NB4 (cell line): ENCODE measurements at places on chromosomes 7 and 10.

GRCh38 chr7:155217634-155218033 lies 80.0 kb upstream of the INSIG1 start:
- DNase-seq: no peak

DNA sequence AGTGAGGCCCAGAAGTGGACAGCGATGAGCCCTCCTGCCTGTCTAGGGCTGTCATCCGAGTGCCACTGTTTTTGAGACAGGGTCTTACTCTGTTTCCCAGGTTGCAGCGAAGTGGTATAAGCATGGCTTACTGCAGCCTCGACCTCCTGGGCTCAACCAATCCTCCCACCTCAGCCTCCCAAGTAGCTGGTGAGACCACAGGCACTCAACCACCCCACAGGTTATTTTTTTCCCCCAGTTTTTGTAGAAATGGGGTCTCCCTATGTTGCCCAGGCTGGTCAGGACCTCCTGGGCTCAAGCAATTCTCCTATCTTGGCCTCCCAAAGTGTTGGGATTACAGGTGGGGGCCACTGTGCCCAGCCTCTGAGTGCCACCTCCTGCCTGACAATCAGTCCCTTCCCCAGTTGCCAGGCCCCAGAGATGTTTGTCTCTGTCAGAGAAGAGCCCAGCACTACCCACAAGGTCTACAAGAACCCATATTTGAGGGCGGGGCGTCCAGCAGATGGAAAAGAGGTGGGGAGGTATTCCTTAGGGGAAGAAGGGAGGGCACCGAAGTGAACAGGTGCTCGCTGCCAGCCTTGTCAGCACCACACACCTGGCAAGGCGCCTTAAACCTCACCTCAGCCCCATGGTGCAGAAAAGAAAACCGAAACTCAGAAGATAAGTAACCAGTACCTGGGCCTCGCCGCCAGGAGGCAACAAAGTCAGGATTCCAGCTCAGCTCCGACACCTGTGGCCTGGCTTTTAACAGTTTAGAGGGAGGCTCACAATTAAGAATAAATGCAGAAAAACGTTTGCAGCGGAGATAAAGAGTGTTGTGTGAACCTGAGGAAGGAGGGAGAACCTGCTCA lies 77.4 kb upstream of the ANLN start:
- DNase-seq: no peak

GRCh38 chr7:84175461-84175860 lies 19.1 kb downstream of the SEMA3A start:
- no peak for DNase-seq

DNA sequence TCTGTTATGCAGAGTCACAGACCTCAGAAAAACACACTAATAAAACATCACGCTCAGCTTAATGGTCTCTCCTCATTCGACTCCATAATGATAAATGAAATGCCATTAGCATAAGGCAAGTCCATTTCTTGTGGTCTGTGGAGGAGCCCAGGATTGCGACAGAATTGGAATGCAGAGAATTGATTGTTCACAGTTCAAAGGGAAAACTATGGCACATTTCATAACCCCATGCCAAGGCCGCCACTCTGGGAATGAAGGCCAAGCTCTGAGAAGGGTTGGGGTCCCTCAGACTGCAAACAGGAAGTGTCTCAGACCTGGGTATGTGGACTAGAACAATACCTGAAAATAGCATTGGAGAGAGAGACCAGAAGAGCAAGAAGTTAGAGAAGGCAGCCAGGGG lies 398.9 kb downstream of the ADRA2A start:
- DNase-seq: no peak

DNA sequence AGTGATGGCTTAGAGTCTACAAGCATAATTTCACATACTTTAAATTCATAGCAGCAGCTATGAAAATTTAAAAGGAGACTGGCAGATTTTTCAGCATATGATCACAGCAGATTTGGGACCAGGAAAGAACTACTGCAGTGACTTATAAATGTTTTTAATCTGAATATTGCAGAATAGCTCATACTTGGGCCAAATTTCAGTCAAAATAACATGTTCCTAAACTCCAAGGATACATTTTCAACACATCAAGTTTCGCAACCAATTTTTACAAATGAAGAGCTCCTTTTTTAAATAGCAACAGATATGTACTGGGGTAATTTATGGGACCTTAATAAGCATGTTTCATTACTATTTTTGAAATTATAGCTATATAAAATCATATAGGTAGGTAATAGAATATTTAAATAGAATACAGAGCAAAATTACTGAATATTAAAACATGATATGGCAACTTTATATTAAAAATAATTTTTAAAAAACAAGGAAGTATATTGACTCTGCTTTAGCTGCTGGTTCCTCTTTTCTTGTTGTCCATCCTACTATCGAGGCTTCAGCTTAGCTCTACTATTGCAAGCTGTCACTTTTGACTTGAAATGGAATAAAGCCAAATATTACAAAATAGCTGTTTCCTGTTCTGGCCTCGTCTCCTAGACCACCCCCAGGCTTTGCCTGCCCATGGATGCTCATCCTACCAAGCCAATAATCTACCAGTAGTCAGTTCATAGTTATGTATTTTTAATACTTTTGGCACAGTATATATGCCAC lies 123.1 kb downstream of the NRBF2 start:
- DNase-seq: peak; percentile 93

DNA sequence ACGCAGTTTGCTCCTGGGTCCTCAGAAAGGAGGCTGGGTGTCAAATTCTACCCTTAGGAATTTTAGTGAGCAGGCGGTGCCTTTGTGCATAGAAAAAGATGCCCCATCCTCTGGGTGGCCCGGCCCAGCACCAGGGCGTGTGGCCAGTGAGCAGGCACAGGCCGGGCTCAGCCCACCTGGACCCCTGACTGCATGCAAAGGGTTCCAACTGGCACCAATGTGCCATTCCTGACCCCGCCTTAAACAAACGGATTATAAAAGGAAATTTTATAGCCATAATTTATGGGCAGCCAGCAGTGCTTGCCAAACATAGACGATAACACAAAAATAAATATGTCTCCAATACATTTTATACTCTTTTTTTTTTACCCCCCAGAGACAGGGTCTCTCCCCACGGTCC lies 40.1 kb upstream of the GNA12 start:
- DNase-seq: no peak

DNA sequence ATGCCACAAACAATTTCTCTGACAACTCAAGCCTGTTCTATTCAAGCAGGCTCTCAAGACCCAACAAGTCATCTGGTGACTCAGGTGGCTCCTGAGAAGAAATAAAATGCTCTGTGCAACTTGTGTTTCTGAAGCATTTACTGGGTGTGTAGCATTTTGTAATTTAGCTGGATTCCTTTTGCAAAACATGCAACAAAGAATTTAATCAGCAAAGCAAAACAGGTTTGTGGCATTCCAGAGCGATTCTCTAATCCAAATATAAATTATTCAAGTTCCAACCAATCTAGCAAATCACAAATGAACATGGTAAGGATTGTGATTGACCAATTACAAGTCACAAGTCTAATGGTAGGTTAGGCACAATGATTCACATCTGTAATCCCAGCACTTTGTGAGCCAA lies 39.8 kb upstream of the C10orf67 start:
- no peak for DNase-seq
